CD4-positive, alpha-beta T cell treated with Interleukin-17A for 1 hour (primary cell): ENCODE measurements at places on chromosomes 11 and 22.

- no peak for DNase-seq
Observed at GRCh38 chr11:72308226-72309073, 64.5 kb upstream of the PHOX2A start.

- DNase-seq, result no peak
Observed at GRCh38 chr11:62921573-62922188, 518 bp upstream of the CHRM1 start.

GRCh38 chr11:69601011-69601975 is 39.7 kb upstream of the CCND1 start:
- no peak for DNase-seq

DNA sequence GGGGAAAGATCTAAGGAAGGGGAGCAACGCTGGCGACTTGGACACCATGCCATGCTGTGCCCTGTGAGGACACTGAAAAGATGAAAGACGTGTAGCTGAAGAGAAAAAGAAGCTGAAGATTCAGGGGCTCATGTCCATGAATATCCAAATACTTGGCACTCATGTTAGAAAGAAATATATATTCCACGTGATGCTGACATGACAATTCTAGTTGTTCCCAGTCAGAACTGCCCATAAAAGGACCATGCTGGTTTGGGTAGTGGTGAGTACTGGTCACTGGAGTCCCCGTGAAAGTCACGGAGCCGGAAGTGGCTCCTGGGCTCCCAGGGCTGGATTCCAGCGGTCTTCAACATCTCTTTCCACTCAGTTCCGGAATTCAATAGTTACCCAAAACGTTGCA is 9.9 kb downstream of the MS4A15 start:
- DNase-seq, result no peak

- no peak for DNase-seq
Observed at GRCh38 chr11:13341026-13341425, 63.4 kb downstream of the BMAL1 start.

DNA sequence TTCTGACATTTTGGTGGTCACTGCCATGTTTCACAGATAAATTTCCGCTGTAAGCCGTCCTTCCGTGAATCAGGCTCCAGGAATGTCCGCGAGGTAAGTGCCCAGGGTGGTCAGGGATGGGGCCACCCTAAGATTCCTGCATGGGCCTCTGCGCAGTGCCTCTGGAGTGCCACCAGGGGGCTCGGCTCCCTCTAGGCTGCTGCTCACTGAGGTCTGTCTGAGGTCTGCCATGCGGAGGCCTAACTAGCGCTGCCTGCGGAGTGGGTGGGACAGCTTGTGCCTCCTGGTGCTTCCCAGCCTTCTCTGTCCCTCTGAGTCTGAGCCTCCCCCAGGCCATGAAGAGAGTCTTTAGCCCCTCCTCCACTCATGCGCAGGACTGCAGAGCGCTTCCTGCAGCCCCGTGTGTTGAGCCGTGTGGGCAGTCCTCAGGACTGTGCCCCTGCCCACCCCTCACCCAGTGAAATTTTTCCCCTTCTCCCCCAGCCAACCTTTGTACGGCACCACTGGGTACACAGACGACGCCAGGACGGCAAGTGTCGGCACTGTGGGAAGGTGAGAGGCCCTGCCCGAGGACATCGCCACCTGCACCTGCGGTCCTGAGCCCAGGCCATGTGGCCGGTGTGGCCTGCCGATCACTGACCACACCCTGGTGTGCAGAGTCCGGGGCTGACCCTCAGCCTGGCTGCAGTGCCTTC is 11.9 kb upstream of the MDK start:
- DNase-seq, result peak; percentile 58

GRCh38 chr11:103055221-103055890 is 36.6 kb downstream of the DCUN1D5 start:
- peak; percentile 50 for DNase-seq

DNA sequence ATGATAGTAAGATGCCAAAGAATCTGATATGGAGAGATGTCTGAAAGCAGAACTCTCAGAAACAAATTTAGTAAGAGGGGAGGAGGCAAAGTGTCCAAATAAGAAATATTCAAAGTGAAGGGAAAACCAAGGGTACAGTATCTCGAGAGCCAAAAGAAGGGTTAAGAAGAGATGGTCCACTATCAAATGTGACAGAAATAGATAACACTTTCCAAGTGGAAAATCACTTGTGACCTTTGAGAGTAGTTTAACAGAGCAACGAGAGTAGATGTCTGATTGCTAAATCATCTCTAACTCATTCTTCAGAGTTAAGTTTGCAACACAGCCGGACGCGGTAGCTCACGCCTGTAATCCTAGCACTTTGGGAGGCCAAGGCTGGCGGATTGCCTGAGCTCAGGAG is 4.3 kb upstream of the BUD13 start:
- DNase-seq, result no peak

DNA sequence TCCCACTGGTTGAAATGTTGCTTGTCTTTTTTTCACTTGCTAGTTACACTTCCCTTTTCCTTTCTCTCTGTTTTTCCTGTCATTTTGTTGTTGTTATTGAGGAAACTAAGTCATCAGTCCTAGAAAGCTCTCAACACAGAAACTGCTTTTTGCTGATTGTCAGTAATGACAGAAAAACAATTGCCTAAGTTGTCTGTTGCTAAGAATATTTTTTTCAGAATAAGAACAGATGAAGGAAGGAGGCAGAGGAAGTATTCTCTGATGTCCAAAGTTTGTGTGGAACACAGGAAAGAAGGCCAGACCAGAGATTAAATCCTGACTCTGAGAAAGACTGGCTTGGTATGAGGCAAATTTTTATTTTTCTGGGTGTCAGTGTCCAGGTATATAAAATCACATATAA is 163.3 kb downstream of the CASP12 start:
- no peak for DNase-seq

DNA sequence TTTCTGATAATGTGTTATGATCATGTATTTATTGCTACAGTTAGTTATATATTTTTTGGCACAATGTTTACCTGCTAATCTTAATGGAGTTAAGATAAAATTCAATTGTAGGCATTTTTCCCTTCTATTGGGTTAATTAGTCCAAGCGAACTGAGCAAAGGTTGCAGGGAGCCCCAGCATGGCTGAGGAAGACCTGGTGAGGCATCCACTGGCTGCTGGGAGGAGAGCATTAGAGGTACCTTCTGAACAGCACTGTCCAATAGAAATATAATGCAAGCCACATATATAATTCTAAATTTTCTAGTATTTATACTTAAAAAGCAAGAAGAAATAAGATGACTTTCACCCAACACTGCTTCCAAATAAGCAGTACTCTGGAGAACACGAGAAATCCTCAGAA is 689 bp upstream of the TMEM126A start:
- no peak for DNase-seq

GRCh38 chr11:7655253-7656217 is 17.8 kb downstream of the CYB5R2 start:
- DNase-seq, result no peak

- DNase-seq, result peak; percentile 32
Observed at GRCh38 chr11:68965901-68966853, 14.6 kb downstream of the MRGPRD start.

DNA sequence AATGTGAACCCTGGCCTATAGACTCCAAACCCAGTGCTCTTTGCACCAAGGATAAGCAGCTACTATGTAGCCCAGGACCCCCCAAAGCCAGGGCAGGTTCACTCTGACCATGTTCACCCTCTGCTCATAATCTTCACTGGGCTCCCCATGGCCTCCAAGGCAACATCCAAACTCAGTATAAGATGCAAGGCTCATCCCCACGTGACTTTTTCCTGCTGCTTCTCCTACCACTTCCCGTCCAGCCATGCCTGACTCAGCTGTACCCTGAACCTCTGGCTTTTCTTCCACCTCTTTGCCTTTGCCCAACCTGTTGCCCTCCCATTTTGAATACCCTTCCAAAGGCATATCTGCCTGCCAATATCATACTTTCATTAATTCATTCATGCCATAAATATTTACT is 27.8 kb downstream of the PDE2A start:
- DNase-seq, result no peak

- DNase-seq, result no peak
Observed at GRCh38 chr22:19065929-19066328, 56.3 kb downstream of the DGCR2 start.

DNA sequence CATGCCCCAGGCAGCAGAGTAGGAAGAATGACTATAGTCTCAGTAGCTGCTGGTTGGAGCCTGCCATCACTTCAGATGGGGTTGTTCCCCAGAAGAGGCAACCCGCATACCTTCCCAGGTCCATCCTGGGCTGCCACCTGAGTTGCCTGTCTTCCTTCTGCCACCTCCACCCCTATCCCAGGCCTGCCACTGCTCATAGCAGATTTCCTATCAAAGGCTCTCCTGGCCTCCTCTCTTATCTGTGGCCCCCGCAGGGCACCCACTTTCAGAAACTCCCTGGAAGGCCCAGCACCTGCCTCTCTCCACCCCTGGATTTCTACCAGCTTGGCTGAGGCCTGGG is 649 bp upstream of the NR1H3 start:
- no peak for DNase-seq

DNA sequence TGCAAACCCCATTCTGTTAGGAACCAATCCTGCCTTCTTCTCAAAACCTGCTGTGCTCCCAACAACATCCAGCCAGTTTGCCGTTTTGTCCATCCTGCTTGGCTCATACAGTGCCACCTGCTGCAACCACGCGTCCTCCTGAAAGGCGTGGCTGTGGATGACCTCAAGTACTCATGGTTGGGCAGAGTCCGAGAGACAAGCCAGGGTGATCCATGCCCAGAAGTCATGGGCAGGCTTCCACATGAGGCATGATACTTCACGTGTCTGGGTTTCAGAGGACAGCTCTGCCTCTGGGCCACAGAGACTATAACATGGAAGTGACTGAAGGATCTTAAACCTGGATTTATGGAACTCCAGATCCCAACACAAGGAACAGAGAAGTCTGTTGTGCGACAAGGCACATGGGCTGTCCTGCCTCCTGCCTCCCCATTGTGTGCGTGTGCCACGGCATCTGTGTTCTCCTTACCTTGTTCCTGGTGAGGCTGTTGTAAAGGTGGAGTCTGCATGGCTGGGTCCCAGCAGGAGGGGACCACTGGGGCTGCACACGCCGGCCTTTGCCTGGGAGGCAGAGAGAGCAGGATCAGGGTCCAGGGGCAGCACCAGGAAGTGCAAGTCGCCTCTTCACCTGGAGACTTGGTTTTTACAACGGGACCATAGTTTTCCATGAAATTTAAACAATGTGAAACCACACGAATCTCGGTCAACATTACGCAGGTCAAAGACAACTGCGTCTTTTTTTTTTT is 15.4 kb downstream of the CARS1 start:
- no peak for DNase-seq

DNA sequence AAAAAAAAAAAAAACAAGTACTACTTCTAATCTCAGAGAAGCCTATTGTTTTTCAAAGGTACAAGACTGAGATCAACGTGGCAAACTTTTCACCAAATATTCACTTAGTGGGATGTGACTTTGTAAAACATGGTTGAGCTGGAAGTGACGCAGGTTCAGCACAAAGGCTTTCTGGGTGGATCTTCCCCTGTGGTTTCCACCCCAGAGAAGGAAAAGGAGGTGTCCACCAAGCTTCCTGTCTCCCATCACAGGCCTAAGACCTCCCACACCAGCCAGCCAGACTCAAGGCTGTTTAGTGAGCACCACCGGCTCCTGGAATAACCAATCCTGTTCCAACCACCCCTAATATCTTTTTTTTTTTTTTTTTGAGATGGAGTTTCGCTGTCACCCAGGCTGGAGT is 5.7 kb downstream of the TMEM184B start:
- DNase-seq, result peak; percentile 84

DNA sequence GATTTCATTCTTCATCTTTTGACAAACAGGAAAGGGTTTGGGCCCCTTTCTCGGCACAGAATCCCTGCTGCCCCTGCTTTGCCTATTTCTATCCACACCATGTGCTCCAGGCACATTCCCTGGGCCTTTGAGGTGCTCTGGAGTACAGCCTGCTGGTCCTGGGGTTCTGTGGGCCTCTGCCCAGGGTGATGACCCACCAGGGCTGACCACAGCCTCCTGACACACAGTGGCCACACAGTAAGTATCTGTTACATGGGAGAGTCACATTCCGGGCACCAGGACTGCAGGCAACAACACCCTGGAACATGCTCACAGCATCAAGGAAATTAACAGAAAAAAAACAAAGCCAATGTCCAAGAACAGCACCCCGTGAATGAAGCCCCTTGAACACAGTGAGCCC is 39.1 kb downstream of the SCUBE2 start:
- DNase-seq, result no peak

DNA sequence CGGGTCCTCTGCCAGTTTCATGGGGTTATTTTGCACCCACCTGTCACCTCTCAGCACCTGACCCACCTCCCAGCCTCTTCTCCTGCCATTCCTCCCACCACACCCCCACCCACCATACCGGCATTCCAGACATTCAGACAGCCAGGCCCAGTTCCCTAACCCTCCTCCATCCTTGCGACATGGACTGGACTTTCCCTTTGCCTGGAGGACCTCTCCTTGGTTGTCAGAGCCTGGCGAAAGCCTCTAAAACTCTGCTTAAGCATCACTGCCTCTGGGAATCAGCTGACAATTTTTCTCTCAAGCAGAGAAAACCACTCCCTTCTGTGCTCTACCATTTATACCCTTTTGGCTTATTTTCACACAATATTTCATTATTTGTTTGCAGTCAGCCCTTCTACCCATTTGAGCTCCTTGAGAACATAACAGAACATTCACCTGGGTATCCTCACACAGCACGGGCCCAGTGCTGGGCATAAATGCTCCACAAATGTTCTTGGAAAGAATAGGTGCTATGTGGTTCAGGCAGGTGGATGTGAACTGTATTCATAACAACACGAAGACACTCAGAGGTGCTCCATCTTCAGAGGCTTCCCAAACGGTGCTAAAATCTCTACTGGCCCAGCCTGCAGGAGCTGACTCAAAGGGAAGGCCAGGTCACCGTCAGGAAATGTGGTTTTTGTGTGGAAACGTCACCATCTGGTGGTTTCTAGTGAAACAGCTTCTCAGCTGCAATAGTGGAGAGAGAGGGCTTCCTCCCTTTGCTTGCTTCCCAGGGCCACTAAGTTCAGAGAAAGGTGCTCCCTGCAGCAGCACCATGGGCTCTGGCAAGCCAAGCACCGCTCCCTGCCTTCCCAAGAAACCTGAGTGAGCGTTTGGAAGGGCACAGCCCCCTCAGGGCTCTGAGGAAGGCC is 10.4 kb downstream of the SPATA19 start:
- peak; percentile 37 for DNase-seq

DNA sequence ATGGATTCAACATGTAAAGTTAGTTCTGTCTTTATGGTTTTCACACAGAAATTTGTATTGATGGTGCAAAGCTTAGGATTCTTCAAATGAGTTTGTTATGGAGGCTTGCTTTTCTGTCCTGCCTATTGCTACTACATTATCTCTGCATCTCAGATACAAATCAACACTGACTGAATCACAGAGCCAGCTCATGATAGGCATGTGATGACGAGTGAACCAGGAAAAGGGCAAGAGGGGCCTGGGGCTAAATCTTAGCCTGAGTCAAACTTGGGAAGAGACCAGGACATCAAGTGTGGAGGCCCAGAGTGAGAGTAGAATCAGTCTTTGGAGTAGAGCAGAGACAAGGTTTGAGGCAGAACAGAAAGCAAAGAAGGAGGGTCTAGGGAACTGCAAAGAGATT is 107.1 kb upstream of the CD44 start:
- DNase-seq, result no peak

GRCh38 chr11:110182886-110183285 is 89.7 kb downstream of the ZC3H12C start:
- DNase-seq, result no peak
